ENCODE measurements at places on chromosomes 1 and 21.

DNA sequence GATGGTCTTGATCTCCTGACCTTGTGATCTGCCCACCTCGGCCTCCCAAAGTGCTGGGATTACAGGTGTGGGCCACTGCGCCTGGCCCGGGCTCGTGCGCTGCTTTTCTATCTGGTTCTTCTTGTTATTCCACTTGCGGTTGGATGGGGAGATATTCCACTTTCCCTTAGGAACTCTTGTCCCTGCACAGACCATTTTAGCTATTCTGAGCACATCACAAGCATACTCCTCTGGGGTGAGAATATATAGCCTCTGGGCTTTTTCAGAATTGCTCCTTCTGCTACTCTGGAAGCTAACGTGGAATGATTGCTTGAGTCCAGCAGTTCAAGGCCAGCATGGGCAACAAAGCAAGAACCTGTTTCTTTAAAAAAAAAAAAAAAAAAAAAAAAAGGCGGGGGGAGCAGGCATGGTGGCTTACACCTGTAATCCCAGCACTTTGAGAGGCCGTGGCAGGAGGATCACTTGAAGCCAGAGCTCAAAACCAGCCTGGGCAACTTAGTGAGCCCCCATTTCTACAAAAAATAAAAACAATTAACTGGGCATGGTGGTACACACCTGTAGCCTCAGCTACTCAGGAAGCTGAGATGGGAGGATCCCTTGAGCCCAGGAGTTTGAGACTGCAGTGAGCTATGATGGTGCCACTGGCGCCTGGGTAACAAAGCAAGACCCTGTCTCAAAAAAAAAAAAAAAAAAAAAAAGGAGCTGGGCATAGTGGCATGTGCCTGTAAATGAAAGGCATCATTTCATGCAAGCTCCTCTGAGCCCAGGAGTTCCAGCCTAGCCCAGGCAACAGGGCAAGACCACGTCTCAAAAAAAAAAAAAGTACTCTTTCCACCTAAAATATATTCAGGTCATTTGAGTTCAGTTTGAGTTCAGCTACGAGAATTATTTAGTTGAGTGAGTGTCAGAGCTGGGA lies 11.8 kb upstream of the PGD start:
- DNase-seq = no peak

DNA sequence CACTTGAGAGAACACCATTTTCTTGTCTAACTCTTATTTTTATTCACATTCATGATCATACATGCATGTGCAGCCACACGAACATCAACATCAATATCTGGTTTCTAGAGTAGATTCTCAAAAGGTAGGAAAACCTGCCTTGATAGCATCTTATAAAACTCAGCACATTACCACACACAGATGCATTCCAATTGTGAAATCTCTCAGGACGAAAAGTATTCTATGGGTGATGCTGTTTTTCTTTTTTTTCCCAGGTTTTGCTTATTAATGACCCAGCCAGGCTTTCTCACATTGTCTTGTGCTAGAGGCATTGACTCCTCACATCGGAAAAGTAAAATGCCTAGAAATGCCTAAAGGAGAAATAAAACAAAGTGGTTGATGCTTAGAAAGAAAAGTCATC lies 562.8 kb downstream of the KIF26B start:
- DNase-seq = no peak

- no peak for DNase-seq
These were observed 17.2 kb upstream of the SPEN start for GRCh38 chr1:15830258-15830657.

DNA sequence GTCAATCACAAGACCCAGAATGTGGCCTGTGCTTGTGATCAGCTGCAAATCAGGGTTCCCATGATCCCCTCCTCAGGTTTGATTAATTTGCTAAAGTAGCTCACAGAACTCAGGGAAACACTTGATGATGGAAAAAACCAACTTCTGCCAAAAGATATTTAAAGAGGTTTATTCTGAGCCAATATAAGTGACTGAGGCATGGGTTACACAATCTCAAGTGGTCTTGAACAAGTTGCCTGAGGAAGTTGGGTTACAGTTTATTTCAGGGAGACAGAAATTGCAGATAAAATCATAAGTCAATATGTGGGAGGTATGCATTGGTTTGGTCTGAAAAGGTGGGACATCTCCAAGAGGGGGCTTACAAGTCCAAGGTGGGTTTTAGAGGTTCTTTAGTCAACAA lies 243.1 kb downstream of the S1PR1 start:
- no peak for DNase-seq
